Omental fat pad (tissue), 4 donors: ENCODE measurements at places on chromosomes 2 and 18. TPM values are rescaled to one million over a fixed set of nuclear protein-coding genes. Genes with fewer than 3 reads are reported as not detected.

GRCh38 chr2:20021405-20022009, 9.0 kb upstream of the MATN3 start:
- DNase-seq = no peak

- no peak for DNase-seq
Observed at GRCh38 chr2:159982842-159983785, 79.3 kb downstream of the PLA2R1 start.

TCF23 gene
- not detected for total RNA-seq

DNA sequence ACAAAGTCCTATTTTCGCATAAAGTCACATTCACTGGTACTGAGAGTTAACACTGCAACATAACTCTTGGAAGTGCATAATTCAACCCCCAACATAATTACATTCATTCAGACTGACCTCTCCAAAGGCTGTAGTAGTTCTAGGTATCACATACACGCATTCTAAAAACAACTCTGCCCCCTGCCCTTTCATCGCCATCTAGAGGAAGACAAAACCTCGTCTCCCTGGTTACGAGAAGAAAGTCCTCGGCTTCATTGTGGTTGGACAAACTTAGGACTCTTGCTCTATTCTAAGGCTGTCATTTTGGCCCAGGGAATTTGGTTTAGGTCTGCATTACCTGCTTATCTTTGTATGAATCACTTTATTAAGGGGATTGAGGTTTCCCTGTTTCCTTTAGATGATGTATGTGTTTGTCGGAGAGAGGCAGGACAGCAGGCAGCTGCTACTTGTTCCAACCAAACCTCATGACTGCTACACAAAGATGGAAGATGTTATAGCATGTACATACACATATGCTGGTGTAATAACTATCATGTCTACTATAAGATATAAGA, 215.4 kb upstream of the NRXN1 start:
- DNase-seq = no peak

DNA sequence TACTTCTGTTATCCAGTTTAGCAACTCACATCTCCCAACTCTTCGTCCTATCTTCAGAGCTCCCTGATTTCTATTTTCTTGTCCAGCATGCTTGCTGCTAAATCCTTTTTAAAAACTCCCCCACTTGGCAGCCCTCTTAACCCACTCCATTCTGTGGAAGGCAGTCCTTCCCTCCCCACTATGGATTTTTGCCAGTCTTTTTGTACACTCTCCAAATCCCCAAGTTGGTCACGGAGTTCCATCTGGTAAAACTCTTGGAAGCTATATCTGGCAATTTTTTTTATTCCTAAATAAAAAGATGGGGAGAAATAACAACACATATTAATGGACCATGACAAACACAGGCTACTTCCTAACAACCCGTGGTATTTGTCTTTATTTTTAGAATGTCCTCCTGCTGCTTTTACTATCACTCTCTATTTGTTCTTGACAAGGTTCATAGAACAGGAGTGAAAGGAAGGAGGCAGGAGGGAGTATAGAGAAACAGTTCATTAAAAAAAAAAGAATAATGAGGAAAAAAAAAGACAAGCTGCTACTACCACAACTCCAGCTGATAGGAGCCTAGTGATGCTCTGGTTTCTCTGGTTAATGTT, 120.0 kb upstream of the THSD7B start:
- no peak for DNase-seq

CYBRD1 gene
- total RNA-seq = 383 TPM

CCDC85A gene
- total RNA-seq = 4.5 TPM

- DNase-seq = no peak
Observed at GRCh38 chr2:218325566-218326160, 31.0 kb upstream of the CATIP start.

GRCh38 chr2:45210462-45211195, 201.4 kb upstream of the SIX2 start:
- DNase-seq = no peak

GAL3ST2 gene
- 3.1 TPM for total RNA-seq

DNA sequence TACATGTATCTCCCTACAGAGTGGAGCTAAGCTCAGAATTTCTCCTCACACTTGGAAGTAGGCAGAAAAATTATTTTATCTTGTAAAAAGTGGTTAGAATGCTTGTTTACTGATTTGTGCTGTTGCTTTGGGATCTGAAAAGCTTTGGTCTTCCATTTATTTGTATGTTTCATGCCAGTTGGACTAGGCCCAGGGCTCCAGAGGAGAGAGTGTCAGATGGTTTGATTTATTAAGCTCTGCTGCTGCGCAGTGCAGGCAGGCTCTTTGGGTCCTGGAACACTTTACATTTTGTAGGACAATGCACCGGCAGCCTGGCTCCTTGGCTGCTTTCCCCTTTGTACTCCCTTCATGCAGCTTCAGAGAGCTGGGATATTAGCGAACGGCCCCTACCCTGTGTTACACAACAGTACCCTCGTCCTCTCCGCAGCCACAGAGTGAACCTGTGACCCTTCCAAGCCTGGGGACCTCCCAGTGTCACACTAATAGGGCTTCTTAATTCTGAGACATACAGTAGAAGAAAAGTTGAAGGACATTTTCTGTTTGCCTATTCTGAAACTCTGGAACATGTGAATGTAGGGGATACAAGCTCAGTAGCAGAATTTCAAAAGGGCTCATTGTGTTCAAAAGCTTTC, 56.7 kb upstream of the EML6 start:
- DNase-seq = no peak

ZNF892 gene
- 4.7 TPM for total RNA-seq

DNA sequence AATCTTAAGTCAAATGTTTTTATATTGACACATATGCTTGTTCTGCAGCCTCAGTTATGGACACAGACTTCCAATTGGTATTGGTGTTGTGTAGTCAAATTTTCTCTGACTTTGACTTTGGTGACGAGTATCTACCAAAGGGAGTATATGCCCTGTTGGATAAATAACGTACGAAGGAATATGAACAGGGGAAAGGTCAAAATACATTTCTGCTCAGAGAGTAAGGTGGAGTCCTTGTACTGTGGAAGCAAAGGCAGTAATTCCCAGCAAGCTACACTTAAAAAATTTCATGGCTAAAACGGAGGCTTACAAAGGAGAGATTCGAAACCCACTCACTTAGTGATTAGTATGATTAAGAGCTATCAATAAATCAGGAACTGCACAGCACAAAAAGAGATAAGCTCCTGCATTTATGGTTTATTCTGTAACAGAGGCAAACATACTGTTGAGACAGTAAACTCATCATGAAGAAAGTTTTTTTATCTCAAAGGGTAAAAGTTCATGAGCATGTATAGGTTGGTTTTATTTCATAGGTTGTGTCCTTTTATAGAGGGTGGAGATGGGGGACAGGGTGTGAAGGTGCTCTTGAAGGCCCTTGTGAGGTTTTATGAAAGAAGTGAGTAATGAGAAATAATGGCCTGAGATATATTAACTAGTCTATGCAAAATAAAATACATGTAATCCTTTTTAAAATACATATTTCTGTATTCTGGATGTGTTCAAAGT, 142.7 kb downstream of the CD226 start:
- no peak for DNase-seq

DNA sequence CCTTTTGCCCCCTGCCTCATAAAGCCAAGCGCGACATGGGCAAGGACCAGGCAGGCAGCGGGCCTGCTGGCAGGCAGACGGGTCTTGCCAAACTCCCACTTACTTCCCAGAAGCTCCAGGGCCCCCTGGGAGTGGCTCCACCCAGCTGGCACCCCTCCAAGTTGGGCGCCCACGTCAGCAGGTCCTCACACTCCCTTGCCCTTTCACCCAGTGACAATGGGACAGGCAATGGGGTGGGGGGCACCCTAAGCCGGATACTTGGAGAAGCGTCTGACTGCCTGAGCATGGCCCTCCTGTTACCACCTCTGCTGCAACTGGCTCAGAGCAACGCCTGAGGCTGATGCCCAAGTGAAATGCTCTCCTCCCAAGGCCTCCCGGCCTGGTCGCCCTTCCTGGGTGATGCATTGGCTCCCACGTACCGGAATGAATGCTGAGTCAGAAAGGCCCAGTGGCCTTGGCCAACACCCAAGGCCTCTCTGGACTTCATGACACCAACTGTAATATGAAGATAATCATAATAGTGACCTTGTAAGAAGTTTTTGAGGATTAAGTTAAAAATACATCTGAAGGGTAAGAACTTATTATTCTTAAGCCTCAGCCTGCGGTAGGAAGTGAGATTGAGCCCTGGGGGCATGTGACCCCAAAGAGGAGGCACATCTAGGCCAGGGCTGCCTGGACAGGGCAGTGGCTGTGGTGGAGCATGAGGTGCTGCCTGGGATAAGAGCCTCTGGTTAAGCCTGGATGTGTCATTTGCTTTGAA, 31.6 kb downstream of the KCNK3 start:
- no peak for DNase-seq
